ENCODE measurements at places on chromosomes 4 and X.

DNA sequence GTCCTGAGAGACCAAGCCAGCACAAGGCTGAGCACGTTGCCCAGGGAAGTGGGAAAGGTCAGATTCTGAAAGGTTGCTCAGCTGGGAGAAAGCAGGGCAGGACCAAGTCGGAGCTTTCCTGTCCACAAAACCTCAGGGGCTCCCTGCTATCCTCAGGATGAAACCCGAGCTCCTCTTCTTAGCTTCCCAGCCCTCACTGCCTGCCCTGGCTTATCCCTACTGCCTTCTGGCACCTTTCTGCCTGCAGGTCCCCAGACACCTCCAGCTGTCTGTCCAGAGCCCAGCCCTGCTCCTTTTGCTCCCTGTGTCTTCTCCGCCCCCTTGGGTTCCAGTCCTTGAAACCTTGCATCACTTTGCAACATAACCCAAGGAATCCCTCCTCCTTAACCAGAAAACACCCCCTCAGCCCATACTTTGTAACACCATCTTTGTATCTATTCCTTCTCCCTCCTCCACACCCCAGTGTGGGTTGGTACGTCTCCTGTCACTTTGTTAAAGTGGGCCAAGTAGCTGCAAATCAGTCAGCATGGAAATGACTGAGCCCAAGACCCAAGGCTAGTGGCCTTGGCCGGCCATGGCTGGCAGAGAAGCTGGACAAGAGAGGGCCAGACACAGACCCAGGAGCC is 20.0 kb upstream of the PRRG3 start:
- no peak for DNase-seq

DNA sequence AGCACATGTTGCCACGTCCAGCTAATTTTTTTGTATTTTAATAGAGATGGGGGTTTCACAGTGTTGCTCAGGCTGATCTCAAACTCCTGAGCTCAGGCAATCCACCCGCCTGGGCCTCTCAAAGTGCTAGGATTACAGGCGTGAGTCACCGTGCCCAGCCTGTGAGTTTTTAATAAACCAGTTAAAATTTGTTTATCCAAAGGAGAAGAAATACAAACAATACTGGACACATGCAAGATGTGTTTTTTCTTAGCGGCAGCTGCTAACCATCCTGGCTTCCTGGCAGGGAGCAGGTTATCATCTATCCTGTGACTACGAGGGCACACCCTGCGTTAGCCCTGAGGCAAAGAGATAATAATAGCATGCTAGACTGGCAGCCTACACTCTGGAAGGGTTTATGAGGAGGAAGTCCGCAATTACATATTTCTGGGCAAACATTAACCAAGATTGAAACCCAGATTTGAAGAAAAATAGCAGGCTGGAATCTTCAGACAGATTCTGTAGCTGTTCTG is 191.4 kb downstream of the SPRY1 start:
- peak; percentile 28 for DNase-seq

GRCh38 chr4:8473920-8474590 is 33.5 kb downstream of the TRMT44 start:
- DNase-seq = no peak

GRCh38 chrX:78024349-78025059 is 55.1 kb upstream of the PGAM4 start:
- no peak for DNase-seq

DNA sequence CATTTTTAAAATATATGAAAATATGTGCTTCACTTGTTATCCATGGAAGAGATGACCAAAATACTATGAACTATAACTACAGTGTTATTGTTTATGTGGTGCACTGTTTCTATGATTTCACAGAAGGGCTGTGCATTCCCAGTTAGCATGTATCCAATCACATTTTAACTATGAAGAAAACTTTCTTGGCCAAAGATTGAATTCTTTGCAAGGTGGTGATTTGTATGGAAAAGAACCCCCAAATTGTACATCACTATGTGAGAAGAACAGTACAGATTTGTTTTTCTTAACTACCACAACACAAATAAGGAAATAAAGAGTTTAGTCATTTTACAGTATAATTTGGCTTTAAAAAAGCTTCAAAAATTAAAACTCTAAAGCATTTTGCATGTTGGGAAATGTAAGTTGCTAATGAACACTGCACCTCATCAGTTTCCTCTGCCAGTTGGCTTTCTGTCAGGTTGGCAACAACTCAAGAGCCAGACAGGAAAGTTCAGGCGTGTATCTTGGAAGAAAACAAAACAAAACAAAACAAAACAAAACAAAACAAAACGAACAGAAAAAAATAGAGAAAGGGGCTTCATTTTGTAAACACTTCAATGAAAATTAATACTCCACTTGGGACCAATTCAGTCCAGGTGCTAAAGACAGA is 237.0 kb downstream of the SCFD2 start:
- DNase-seq = peak; percentile 53

GRCh38 chr4:15936495-15936894 is 2.0 kb downstream of the FGFBP1 start:
- no peak for DNase-seq

All from eye (tissue), 1 donor.